Effector memory CD4-positive, alpha-beta T cell (primary cell): ENCODE measurements at places on chromosomes 2 and 18.
A peak's percentile ranks its signal among the peaks of the same experiment; 100 is the strongest.

DNA sequence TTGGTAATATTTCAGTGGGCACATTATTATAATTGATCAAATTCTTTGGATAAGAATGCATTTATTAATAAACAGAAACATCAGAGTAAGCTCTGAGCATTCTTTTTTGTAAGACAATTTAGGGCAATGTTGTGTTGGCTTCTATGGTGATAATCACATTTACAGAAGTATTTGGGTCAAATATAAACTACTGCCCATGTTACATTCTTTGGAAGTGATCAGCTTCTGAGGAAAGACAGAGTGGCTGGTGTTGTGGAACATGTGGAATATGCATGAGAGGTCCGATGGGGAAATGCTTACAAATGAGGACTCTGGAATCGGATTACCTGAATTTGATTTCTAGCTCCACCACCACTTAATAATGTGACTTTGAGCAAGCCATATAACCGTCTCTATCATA, 19.4 kb downstream of the SERPINB13 start:
- no peak for DNase-seq

- DNase-seq = no peak
These were observed 564.3 kb downstream of the CMPK2 start for GRCh38 chr2:6301426-6301825.

DNA sequence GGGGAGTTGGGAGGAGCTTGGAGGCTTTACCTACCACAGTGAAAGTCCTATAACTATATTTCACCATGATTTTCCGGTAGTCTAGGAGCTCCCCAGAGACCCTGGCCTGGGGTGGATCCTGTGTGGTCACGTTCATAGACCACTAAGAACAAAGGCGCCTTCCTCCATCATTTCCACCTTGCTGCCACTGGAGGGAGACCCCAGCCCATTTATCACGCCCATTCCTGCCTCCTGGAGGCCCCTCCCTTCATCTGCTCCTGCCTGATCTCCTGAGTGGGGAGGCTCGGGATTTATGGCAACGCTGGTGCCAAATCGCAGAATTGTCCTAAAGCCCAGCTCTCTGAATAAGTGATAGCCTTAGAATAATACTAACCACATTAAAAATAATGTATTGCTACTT, 507.6 kb upstream of the SPHKAP start:
- DNase-seq = no peak

DNA sequence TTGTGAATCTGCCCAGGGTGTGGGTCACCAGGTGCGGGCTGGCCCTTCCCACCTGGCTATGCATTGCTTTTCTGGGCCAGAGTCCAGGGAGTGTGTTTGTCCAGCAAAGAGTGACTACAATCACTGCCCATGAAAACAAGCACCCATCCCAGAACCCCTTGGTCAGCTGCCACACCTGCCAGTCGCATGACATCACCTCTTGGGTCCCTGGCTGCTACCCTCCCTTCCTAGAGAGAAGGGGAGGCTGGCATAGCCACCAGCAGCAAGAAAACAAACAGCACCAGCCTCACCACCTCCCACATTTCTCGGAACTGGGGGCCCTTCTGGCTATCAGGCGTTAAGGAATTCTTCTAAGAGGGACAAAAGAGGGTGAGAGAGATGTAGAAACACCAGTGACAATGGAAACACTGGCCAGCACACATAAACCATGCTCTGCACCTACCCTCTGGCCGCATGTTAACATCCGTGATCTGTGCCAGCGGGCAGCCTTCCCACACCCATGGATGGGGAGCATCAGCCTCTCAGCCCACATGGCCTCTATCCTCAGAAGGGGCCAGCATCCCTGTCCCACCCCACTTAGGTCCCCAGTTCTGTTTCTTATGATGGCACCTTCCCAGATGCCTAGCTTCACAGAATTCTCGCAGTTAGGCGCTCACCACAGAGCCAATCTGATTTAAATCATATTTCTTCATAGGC, 109.7 kb upstream of the GLI2 start:
- no peak for DNase-seq

GRCh38 chr2:80529466-80530165, 225.1 kb upstream of the LRRTM1 start:
- DNase-seq = no peak

DNA sequence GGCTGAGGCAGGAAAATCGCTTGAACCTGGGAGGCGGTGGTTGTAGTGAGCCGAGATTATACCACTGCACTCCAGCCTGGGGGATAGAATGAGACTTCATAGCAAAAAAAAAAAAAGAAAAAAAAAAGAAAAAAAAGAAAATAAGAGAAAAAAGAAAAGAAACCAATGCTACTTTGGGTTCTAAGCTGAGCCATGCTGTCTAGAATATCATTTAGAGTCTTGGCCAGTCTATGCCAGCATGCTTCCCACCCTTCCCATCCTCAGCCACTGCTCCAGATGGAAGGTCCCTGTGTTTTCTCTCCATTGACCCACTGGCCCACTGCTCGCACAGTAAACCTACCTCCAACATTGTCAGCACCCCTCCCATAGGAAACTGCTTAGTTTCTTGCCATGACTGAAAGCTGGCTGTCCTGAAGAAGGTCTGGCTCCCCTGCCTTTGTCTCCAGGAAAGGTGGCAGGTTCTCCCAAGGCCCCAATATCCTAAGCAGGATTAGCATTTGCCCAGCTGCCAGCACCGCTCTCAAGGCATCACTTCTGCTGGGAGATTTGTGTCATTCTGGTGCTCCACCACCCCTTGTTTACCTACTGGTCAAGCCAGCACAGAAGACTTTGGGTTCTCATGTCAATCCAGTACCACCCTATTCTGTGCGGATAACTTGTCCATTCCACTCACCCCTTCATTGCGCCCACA, 47.3 kb upstream of the PAPOLG start:
- DNase-seq = no peak

DNA sequence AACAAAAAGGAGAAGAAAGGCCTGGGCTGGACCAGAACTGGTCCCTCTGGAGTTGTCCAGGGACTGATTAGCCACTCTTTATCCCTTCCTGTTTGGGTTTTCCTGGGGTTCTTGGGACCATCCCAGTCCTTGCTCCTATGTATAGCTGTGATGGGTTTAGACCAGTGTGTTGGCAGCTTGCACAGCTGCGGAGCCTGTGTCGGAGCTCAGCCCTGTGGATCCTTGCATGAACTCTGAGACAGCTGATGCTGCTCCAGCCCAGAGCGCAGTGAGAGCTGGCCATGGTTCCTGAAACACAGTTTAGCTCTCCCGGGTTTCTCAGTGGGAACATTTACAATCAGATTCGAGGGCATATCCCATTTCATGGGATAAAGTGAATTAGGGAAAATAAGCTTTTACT, 16.9 kb downstream of the IMPA2 start:
- no peak for DNase-seq

DNA sequence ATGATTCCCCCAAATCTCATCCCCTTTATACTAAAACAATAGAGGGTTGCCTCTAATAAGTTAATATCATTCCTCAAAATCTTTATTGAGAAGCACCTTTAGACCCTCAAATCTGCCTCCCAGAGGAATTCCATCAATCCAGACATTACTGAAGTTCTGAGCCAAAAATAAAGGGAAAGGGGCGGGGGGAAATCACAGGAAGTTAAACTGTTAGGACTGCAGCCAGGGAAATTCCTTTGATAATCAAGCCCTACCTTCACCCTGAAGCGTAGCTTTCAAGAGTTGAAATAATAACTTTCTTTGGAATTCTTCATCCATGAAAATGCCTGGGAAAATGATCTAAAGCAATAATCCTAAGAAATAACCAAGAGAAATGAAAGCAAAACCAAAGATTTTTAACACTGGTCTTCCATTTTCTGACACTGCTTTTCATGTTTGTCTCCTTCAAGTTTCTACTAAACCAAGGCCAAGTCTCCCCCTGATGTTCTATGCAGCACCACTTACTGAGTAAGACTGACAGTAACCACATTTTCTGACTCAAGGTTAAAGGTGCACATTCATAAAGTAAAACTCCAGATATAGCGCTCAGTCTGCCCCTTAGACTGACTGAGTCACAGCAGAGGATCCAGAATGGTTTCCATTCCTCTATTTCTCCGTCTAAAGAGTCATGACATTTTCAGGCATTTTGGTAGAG, 78.2 kb downstream of the TCF4 start:
- no peak for DNase-seq

DNA sequence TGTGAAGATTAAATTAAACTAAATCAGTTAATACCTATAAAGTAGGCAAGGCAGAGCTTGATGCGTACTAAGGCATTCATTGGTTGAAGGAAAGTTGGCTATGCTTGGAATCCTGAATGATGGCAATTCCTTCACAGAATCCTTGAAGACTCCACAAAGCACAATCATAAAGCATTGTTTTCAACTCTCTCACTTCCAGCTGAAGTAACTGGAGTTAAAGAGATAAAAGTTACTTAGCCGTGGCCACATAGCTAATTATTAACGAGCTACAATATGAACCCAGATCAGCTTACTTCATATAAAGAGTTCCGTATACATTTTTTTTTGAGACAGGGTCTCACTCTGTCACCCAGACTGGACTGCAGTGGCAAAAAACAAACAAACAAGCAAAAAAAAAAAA, 483.9 kb upstream of the DDX18 start:
- no peak for DNase-seq

GRCh38 chr2:135055182-135055786, 3.2 kb downstream of the RAB3GAP1 start:
- no peak for DNase-seq

DNA sequence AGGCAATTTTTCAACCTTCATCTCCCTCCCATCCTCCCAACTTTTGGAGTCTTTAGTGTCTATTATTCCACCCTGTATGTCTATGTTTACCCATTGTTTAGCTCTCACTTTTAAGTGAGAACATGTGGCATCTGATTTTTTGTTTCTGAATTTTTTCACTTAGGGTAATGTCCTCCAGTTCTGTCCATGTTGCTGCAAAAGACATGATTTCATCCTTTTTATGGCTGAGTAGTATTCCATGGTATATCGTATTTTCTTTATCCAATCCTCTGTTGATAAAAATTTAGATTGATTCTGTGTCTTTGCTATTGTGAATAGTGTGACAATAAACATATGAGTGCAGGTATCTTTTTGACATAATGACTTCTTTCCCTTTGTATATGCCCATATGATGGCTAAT, 48.2 kb downstream of the G6PC2 start:
- no peak for DNase-seq

DNA sequence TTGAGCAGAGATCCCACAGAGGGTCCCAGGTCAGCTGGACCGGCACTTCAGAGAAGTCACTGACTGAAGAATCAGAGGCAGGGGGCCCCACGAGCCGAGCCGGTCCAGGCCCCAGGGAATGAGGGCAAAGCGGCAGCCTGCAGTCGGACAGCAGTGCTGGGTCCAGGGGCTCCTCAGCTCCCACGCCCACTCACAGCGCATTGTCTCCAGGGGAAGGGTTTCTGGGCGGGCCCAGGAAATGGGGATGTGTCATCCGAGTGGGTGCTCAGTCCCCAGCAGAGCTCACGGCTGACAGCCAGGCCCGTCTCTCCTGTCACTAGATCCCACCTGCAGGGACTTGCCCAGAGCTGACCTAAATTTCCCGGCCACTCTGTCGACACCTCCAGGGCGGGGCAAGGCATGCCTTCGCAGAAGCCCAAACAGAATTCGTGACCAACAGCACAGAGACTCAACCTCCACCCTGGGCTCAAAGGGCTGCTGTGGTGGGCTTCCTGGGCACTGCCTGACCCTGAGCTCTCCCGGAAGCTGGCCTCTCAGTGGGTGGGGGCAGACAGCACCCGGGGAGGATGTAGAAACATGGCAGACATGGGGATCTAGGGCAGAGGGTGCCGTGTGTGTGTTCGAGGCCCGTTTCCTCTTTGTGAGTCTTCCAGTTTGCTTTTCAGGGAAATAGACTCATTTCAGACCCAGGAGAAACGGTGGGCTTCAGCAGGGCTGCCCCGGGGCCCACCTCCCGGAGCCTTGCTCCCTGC, 42.1 kb upstream of the TAF1B start:
- DNase-seq = peak; percentile 79

DNA sequence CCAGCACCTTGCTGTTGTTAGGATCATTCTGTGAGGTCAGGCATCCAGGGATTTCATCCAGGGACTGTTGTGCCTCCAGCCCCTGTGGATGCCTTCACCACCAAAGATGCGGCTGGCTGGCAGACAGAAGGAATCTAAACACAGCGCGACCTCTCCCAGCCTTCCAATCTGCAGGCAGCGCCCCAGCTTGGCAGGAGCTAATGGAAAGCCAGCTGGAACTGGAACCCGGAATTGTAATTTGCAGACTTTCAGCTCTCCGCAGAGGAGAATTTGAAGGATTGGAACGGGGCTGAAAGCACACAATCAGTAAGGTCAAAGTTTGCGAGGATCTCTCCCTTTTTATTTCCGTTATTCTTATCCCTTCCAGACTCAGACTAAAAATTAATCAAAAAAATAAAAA, 127.8 kb downstream of the TRIB2 start:
- DNase-seq = no peak

DNA sequence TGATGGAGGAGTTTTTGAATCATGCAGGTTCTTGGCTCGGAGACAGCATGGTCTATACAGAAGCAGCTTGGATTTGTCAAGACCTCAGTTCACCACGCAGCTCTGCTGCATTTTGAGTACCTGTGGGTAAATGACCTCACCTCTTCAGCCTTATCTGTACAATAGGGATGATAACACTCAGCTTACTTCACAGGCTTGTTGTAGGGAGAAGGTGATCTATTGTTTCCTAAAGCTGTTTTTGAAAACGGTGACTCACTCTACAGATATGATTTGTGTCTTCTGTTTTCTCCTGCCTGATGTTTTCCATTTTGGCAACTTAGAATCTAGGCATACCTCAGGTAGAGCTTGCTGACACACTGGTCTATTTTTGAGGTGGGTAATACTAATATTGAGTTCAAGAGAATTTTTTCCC, 80.3 kb downstream of the FMNL2 start:
- no peak for DNase-seq

DNA sequence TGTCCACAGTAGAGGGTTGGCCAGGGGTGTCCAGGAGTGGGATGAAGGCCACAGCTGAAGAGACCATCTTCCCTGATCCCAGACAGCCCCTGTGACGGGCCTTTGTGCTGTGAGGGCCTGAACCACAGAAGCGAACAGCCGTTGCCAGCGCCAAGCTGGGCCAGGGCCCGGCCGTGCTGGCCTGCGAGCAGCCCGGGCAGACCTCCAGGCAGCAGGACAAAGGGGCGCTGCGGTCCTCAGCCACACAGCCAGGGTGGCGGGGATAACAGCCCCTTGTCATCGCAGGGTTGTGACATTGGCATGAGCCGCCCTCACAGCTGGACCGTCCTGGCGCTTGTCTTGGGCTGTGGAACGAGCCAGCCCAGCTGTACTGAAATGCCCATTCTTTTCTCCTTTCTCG, 161.1 kb downstream of the FAM210A start:
- no peak for DNase-seq

DNA sequence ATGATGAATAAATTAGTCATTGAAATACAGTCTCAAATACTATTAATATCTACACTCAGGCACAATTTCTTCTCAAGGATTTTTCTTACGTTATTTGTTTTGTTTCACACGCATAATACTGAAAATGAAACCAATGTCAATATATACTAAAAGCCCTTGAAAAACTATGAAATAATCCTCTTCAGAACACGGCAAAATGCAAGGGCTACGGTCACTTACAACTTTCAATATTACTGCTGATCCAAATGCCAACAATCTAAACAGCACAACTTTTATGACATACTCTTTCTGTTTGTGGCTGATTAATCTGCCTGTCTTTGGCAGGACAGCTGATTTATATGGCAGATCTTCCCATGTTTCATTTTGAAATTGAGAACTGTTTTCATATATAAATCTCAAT, 68.3 kb downstream of the LRPPRC start:
- DNase-seq = no peak
